ENCODE measurements at places on chromosomes 7 and 10.

- no peak overlapping the region for H3K27ac ChIP-seq
- H3K36me3 ChIP-seq: no peaks in the 10 kb centered on the region
- no peaks in the 10 kb centered on the region for H3K4me1 ChIP-seq
- H3K27me3 ChIP-seq: no peaks in the 10 kb centered on the region
These were observed 413.7 kb upstream of the GHITM start for GRCh38 chr10:83725567-83725966.

GRCh38 chr10:50929670-50930069 is 44.2 kb upstream of the A1CF start:
- no peaks in the 10 kb centered on the region for H3K4me1 ChIP-seq
- DNase-seq: no peak
- H3K27ac ChIP-seq: no peak overlapping the region
- H3K27me3 ChIP-seq: no peaks in the 10 kb centered on the region
- H3K4me3 ChIP-seq: no peak overlapping the region

DNA sequence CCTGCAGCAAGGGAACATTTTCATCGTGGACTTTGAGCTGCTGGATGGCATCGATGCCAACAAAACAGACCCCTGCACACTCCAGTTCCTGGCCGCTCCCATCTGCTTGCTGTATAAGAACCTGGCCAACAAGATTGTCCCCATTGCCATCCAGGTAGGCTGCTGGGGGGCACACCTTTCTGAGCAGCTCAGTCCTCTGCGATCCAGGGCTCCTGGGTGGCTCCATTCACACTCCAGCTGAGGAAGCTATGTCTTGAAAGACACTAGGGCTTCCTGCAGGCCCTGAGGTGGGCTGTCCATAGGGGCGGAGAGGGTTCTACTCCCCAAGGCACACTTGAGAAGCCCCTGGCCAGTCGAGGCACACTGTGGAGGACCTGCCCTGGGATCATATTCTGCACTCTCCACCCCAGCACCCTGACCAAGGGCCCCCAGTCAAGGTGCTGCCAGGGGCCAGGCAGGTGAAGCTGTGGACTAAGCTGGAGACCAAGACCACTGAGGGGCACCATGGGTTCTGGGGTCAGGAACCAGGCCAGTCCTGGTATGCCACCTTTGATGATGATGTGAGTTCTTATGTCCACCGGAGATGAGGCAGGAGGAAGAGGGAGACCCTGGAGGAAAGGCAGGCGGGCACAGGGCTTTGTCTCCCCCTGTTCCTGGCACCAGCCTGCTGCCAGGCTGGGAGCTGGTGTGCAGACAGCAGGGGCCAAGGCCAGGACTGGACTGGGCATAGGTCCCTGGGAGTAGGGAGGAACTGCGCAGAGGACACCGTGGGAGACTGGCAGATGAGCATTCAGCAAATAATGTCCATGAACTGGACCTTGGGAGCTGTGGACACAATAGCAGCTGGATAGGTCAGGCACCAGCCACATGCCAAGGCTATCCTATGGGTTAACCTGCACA is 54.8 kb downstream of the ALOX5 start:
- no peak overlapping the region for H3K4me3 ChIP-seq
- H3K27me3 ChIP-seq: no peaks in the 10 kb centered on the region
- H3K27ac ChIP-seq: no peak overlapping the region
- no peaks in the 10 kb centered on the region for H3K36me3 ChIP-seq

GRCh38 chr7:27251136-27251651 is 8.6 kb downstream of the EVX1 start:
- H3K27ac ChIP-seq: no peak overlapping the region
- peaks cover 44% of the 10 kb centered on the region for H3K27me3 ChIP-seq
- H3K4me1 ChIP-seq: no peaks in the 10 kb centered on the region
- no peak overlapping the region for H3K4me3 ChIP-seq
- DNase-seq: no peak

GRCh38 chr10:101562231-101562630 is 25.8 kb downstream of the POLL start:
- no peak overlapping the region for H3K4me3 ChIP-seq
- peaks cover 10% of the 10 kb centered on the region for H3K4me1 ChIP-seq
- H3K27ac ChIP-seq: no peak overlapping the region

DNA sequence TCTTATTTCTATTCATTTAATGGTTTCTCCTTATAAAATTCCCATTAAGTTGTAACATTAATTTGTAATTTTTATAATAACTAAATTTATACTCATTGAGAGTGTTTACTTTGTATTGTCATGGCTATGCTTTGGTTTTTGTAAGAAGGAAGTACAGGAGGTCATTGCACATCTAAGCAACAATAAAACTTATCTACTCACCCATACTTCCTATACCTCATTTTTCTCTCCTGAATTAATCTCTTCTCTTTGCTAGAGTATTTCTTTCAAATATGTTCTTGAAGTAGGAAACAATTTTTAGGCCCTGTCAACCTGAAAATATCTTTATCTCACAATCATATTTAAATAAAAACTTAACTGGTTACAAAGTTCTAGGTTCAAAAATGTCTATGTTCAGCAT is 95.4 kb upstream of the WDR11 start:
- DNase-seq: no peak
- H3K27ac ChIP-seq: no peak overlapping the region
- H3K4me3 ChIP-seq: no peak overlapping the region
- H3K36me3 ChIP-seq: no peaks in the 10 kb centered on the region

- H3K4me3 ChIP-seq: no peak overlapping the region
- H3K27me3 ChIP-seq: no peaks in the 10 kb centered on the region
- no peak overlapping the region for H3K27ac ChIP-seq
These were observed 220.2 kb upstream of the CELF2 start for GRCh38 chr10:10797513-10797912.

DNA sequence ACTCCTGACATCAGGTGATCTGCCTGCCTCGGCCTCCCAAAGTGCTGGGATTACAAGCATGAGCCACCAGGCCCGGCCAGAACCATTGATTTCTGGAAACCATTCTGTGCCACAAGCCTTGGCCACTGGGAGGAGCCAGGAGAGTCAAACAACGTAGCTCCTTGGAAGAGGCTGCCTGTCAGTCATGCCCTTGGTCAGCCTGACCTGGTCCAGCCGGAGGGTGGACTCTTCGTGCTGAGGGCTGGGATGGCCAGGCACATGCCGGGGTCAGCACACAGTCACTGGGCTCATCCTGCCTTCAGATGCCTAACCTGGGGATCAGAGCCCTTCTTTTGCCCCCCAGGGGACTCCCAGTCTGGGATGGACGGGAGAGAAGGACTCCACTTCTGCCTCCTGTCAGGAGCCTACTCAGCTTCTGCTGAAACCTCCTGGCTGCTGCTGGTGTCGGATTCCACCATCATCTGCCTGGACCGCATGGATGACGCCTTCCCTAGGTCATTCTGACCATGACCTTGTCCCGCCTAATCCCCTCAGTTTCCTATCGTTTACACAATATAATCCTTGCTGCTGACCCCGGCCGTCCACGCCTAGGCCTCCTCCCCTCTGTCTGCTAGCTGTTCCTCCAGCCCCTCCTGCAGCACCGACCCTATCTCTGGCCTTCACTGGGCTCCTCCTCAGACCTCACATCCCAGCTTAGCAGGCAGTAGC is 30.4 kb downstream of the TMEM270 start:
- no peaks in the 10 kb centered on the region for H3K27me3 ChIP-seq
- no peak overlapping the region for H3K4me3 ChIP-seq

DNA sequence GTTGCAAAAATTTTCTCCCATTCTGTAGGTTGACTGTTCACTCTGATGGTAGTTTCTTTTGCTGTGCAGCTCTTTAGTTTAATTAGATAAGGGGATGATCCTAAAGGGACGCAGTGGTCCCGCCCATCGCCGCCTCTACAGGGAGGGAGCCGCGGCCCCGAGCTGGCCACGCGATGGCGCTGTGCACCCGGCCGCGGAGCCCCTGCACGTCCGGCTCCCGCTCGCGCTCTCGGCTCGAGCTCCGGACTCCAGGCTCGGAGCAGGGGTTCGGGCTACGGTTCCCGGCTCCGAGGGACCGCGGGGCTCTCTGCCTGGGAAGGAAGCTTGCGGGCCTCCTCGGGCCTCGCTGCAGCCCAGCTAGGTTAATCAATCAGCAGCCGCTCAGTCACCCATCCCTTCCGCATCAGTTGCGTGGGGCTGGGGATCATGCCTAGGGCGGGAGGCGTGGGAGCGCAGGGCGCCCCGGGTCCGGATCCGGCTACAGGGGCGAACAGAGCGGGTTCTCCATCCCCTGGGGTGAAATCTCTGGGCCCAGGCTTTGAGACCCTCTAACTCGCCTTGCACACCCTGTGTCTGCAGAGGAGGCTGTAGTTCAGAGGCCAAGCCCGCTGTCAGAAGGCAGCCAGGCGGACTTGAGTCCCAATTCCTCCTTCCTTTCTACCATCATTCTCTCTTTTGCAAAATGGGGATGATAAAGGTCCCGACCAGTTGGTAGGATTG is 97.9 kb downstream of the WDR11 start:
- H3K4me3 ChIP-seq: peak overlapping the region; percentile 26
- peak; percentile 21 for DNase-seq
- H3K27me3 ChIP-seq: peaks cover 13% of the 10 kb centered on the region
- H3K4me1 ChIP-seq: peaks cover 5% of the 10 kb centered on the region
- H3K36me3 ChIP-seq: no peaks in the 10 kb centered on the region

GRCh38 chr7:156236936-156237599 is 403.5 kb upstream of the RNF32 start:
- H3K4me3 ChIP-seq: no peak overlapping the region
- DNase-seq: no peak
- H3K36me3 ChIP-seq: no peaks in the 10 kb centered on the region
- H3K27me3 ChIP-seq: no peaks in the 10 kb centered on the region
- no peaks in the 10 kb centered on the region for H3K4me1 ChIP-seq
